Fibroblast of skin of left biceps (primary cell): ENCODE measurements at places on chromosomes 3 and 15.

DNA sequence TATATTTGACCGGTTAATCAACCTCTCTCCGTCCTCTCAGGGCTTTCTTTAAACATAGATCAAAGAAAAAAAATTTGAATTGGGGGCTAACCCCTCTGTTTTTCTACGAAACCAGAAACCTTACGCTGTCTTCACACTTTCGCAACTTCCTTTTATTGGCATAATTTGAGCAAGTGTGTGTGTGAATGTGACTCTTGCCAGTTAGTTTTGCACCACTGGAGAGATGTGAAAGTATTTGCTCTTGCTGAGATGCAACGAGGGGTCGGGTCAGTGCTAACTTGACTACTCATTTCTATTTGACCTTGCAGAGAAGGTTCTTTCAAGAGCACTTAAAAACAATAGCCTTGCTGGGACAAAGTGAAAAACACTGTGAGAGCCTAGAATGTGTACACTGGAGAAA, 81.2 kb downstream of the FAM43A start:
- no peak for DNase-seq

- no peak for DNase-seq
Observed at GRCh38 chr3:132857317-132857716, 135.1 kb upstream of the NPHP3 start.

DNA sequence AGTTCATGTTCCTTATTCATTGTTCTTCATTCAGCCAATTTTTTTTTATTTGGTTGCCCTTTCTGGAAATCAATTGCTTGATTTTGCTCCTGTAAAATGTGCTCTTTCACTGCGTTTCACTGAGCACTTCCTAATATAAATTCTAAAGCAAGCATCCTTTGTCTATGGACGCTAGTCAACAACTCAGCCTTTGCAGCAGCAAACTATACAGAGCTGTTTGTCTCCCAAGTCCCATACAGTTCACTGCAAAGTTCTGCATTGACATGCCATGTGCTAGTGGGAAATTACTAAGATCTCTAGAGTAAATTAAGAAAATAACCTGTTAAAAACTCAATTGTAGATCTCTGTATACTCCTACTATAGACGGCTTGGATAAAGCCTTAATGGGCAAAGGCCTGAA, 130.1 kb upstream of the BHLHE40 start:
- DNase-seq: no peak

DNA sequence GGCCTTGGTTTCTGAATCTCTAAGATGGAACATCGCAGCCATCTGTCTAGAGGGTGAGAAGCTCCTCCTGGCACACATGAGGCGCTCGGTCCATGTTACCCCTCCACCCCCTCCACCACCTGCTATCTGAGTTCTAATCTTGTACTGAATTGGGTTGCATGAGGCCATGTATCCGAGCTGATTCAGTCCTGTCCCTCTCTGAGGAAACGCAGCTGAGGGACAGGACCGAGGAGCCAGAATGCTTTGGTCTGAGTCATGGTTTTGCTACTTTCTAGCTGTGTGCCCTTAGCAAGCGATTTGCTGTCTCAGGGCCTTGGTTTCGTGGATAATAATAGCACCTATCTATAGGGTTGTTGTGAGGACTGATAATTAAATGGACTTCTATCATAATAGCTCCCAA, 87.8 kb upstream of the SEC13 start:
- no peak for DNase-seq

DNA sequence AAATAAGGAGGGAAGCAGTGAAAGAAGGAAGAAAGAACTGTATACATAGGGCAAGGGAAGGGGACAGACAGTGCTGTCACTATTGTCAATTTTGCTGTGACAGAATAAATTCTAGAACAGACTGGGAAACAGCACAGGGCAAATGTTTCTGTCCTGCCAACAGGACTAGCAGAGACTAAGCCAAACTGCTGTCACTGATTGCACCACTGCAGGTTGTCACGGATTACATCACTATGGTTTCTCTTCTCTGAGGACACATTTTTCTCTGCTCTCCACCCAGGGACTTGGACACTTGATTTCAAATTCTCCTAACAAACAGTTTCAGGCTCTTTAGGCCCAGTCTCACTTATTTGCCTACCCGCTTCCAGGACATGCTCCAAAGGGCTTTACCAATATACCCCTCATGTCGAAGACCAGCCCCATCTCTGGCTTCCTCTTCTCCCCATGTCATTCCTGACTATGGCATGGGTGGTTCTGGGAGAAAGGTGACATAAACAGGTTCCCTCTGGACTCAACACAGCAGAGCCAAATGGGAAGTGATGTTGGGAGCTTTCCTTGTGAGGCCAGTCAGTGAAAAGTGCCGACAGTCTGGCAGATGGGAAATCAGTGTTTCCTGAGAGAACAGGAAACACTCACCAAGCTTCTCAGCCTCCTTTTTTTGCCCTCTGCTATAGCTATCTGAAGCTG, 70.2 kb upstream of the ST3GAL6 start:
- DNase-seq: no peak
